ENCODE measurements at places on chromosomes 12 and 14. TPM values are rescaled to one million over a fixed set of nuclear protein-coding genes. Genes with fewer than 3 reads are reported as not detected.

The ADAM21 gene
- total RNA-seq: not detected

The SFSWAP gene
- 55.8 TPM for total RNA-seq

The TRIM9 gene
- 1.3 TPM for total RNA-seq

DNA sequence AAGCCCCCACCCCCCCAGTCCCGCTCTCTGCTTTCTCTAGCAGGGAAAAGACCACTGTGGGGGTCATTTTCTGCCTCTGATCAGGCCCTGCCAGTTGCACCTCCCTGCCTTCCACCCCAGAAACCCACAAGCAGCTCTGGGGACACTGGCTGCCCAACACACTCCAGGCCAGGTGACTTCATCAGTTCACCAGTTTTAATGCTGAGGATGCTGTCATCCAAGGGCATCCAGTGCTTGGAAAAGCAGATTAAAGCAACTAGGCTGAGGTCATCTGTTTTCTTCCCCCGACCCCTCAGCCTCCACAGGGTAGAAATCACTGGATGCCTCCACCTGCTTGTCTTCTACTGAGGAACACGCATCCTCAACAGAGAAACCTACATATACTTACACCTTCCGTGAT, 282.4 kb downstream of the DPF3 start:
- ATAC-seq: no peak

DNA sequence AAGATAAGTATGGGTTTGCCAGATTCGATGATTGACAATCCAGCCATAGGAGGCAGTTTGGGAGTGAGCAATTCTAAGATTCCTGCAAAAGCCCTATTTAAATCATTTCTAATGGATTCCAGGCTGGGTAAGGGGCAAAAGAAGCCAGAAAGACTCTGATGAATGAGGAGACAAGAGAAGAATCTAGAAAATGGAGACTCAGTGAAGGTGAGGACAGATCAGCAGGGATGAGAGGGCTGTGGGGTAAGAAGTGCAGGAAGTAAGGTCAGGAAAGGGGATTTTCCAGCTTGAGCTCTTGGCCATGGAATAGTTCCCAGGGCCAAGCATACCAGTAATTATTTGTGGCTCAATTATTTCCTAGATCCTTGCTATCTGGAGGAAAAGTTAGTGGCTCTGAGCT, 87.3 kb downstream of the TMX1 start:
- ATAC-seq: no peak

DNA sequence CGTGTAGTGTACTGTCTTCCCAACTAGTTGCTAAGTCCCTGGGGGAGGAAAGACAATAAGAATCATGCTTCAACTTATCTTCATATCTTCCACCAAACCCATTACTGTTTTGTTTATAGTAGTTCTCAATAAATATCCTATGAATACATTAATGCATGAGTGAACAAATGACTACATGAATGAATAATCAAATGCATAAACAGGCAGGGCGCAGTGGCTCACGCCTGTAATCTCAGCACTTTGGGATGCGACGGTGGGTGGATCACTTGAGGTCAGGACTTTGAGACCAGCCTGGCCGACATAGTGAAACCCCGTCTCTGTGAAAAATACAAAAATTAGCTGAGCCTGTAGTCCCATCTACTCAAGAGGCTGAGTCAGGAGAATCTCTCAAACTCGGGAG, 32.1 kb upstream of the NR2C1 start:
- ATAC-seq: no peak

The GMPR2 gene
- 73.2 TPM for total RNA-seq

DNA sequence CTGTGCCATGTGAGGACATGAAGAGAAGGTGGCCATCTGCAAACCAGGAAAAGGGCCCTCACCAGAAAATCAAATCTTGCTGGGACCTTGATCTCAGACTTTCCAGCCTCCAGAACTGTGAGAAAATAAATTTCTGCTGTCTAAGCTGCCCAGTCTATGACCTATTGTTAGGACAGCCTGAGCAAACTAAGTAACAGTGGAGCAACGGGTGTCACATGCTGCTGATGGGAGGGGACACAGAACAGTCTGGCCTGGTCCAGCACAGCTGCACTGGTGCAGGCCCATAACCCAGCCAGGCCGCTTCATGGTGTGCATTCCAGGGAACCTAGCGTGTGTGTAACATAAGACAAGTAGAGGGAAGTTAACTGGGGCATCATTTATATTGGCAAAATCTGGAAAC, 42.1 kb downstream of the GRIP1 start:
- ATAC-seq: no peak

- ATAC-seq: no peak
These were observed 244.4 kb downstream of the ZFP36L1 start for GRCh38 chr14:68548194-68549076.

DNA sequence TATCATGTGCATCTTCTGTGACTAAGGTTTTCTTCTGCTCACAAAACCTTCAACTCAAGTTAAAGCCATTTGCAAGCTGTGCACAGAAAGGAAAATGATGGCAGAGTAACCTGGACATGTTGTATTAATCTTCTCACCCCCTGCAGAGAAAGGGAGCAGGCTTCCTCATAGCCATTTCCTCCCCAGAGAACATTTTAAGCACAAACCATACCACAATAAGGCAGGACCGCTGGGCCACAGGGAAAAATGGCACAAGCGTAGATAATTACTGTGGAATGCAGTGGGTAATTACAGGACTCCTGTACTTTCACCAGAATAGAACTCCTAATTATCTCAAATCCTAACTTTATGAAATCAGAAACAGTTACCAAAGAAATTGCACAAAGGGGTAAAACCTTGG, 215.7 kb downstream of the KIF21A start:
- ATAC-seq: no peak

- no peak for ATAC-seq
These were observed 1.2 kb downstream of the NCKAP5L start for GRCh38 chr12:49827051-49827400.

DNA sequence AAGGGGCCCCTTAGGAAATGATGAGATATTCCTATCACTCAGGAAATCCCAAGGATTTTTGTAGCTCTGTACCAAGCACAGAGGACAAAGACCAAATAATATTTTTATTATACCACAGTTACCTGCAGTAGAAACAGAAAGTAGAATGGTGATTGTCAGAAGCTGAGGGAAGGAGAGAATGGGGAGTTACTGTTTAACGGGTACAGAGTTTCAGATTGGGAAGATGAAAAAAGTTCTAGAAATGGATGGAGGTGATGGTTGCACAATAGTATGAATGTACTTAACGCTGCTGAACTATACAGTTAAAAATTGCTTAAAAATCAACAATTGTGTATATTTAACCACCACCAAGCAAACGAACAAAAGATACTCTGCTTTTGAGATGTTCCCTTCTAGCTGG, 24.1 kb downstream of the FLVCR2 start:
- no peak for ATAC-seq

DNA sequence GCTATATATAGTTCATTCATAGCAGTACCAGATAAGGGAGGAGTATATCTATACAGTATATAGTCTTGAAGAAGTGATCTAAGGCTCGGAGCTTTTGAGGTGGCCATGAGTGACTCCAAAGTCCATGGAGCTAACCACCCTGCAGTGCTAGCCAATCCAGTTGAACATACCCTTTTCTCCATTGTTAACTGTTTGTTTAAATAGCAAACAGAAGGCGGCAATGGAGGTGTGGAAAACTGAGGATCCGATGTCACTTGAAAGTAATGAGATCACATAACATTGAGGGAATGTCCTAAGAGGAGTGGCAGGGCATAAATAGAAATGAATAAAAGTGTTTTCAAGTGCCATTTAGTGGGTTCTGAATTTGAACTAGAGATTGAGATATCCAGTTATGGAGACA, 12.4 kb upstream of the SNAPC1 start:
- no peak for ATAC-seq

- no peak for ATAC-seq
These were observed 169.2 kb downstream of the SLC41A2 start for GRCh38 chr12:104788840-104789271.

DNA sequence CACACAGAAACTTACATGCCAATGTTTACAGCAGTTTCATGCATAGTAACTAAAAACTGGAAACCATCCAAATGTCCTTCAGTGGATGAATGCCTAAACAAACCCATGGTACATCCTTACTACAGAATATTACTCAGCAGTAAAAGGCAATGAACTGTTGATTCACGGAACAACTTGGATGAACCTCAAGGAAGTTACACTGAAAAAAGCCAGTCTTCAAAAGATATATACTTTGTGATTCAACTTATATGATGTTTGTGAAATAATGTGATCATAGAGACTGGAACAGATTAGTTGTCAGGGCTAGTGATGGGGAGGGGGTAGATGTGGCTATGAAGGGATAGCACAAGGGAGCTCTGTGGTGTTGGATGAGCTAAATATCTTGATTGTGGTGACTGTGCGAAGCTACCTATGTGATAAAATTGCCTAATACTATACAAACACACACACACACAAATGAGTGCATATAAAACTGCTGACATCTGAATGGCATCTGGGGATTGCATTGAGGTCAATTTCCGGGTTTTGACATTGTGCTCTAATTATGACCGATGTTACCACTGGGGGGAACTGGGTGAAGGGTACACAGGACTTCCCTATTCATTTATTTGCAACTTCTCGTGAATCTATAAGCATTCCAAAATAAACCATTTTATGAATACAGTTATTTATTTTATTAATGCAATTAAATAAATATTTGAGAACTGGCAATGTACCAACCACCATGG, 94.3 kb downstream of the RIN3 start:
- ATAC-seq: no peak

DNA sequence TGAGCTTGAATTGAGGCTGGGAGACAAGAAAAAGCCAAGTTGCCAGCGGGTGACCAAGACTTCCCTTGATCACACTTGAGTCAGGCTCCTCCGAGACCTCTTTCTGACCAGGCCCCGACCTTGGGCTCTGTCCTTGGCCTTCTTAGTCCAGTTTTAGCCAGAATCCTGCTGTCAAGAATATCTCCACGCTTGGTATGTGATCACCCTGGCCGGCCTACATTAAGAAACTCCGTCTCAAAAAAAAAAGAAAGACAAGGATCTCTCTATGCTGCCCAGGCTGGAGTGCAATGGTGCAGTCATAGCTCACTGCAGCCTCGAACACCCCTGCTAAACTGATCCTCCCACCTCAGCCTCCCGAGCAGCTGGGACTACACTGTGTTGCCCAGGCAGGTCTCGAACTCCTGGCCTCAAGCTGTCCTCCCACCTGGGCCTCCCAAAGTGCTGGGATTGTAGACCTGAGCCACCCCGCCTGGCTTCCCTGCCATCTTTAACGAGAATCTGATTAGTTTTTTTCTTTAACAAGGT, 1.0 kb upstream of the ITPK1 start:
- ATAC-seq: no peak

DNA sequence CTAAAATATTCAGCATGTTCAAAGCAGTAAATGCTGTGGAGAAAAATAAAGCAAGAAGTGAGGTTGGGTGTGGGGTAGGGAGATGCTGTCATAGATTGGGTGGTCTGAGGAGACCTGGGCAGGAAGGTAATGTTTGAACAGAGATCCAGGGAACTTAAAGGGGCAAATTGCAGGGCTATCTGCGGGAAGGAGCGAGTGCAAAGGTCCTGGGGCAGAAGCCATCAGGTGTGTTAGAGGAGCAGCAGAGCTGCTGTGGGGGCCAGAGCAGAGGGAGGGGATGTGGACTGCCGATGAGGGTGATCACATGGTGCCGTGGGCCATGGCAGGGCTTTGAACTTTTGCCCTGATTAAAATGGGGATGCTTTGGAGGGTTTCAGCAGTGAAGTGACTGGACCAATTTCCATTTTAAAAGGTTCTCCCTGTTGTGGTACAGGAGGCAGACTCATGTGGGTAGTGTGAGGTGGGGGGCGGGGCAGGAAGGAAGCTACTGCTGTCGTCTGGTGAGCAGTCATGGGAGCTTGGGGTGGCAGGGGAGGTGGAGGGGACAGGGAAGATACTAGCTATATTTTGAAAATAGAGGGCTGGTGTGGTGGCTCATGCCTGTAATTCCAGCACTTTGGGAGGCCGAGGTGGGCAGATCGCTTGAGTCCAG, 145.0 kb downstream of the AACS start:
- ATAC-seq: no peak

The SYNDIG1L gene
- not detected for total RNA-seq

The DIO2 gene
- total RNA-seq: 0.13 TPM

GRCh38 chr14:37642125-37642524, 46.7 kb downstream of the TTC6 start:
- ATAC-seq: no peak

DNA sequence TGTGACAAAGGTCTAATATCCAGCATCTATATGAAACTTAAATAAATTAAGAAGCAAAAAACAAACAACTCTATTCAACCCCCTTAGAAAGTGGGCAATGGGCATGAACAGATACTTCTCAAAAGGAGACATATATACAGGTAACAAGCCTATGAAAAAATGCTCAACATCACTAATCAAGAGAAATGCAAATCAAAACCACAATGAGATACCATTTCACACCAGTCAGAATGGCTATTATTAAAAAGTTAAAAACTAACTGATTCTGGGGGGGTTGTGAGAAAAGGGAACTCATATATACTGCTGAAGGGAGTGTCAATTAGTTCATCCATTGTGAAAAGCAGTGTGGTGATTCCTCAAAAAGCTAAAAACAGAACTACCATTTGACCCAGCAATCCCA, 198.9 kb downstream of the BMP4 start:
- no peak for ATAC-seq

The L3HYPDH gene
- 15.5 TPM for total RNA-seq

The DNAH10 gene
- 0.30 TPM for total RNA-seq

The CIROP gene
- total RNA-seq: not detected

- ATAC-seq: no peak
These were observed 252.6 kb downstream of the FOXN3 start for GRCh38 chr14:89164168-89165073.

GRCh38 chr12:20439626-20440025, 71.3 kb downstream of the PDE3A start:
- ATAC-seq: no peak

GRCh38 chr12:112489456-112489855, 70.7 kb downstream of the PTPN11 start:
- ATAC-seq: no peak

GRCh38 chr12:43282106-43282505, 269.9 kb downstream of the ADAMTS20 start:
- no peak for ATAC-seq

- peak; percentile 41 for ATAC-seq
These were observed 430 bp downstream of the SLC41A2 start for GRCh38 chr12:104957719-104958000.

The CMA1 gene
- 0.80 TPM for total RNA-seq

DNA sequence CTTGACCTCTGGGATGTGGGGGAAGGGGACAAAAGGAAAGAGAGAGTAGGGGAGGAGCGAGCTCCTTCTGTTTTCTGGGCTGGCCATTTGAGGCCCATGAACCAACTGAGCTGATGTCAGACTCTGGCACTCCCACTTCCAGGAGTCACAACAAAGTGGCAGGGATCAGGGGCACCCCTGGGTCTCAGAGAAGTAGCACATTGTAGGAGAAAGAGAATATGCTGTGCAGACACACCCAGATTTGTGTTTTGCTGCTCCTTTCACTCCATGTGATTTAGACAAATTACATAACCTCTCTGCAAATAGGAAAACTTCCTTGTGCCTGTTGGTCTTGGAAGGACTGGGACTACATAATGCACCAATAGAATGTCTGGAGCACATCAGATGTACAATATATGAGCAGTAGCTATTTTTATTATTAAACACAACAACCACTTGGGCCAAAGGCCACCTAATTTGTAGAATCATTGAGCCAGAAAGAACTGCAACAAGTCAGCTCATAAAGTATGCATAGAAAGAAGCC, 265.5 kb downstream of the ZFP36L1 start:
- ATAC-seq: no peak

Measured in activated T-helper 17 cell treated with anti-CD3 and anti-CD28 coated beads, Interleukin-2, amount 50 U/mL, for 72 hours (primary cell).